ENCODE measurements at places on chromosomes 11 and 22. TPM values are rescaled to one million over a fixed set of nuclear protein-coding genes. Genes with fewer than 3 reads are reported as not detected.

DNA sequence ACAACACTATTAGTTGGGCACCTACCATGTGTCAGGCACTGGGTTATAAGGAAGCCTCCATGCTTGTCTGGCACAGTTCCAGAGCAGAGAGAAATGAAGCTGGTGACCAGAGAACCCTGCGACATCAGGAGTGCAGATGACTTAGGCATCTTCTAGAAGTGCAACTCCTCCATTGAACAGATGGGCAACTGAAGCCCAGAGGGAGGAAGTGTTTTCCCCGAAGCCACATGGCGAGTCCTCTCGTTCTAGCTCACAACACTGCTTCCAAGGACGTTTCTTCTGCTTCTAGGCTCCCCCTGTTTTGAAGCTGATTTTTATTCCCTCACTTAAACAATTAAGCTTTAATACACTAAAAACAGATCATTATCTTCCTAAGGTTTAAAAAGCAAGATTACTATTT, 109.8 kb upstream of the SYT13 start:
- H3K4me1 ChIP-seq = no peaks in the 10 kb centered on the region
- DNase-seq = no peak
- no peaks in the 10 kb centered on the region for H3K36me3 ChIP-seq
- H3K27ac ChIP-seq = no peak overlapping the region
- H3K27me3 ChIP-seq = peaks cover 8% of the 10 kb centered on the region

DNA sequence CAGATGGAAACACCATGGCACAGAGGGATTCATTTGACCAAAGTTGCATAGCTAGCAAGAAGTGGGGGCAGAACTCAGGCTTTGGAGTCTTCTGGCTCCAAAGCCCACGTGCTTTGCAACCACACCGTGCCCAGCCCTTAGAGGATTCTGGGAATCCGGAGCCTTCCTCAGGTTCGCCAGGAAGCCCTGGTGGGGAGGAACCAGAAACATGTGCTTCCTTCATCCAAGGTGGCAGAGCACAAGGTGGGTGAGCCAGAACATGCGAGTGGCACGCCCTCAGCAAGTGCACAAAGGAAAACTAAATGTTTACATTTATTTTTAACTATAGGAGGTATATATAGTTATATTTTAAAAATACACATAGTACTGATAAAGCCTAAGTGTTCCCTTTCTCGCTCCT, 151.9 kb upstream of the NECTIN1 start:
- no peak overlapping the region for H3K27ac ChIP-seq
- no peak for DNase-seq
- H3K4me1 ChIP-seq = no peaks in the 10 kb centered on the region
- no peak overlapping the region for H3K4me3 ChIP-seq
- peaks cover 4% of the 10 kb centered on the region for H3K27me3 ChIP-seq

KCNC1 gene
- not detected for total RNA-seq

- H3K27ac ChIP-seq = peak overlapping the region; percentile 95
- H3K4me3 ChIP-seq = peak overlapping the region; percentile 36
- H3K27me3 ChIP-seq = no peaks in the 10 kb centered on the region
- H3K36me3 ChIP-seq = no peaks in the 10 kb centered on the region
- peaks cover 27% of the 10 kb centered on the region for H3K4me1 ChIP-seq
- peak; percentile 94 for DNase-seq
These were observed 38.1 kb upstream of the LINC01488 start for GRCh38 chr11:69443138-69443967.

ZNF214 gene
- 2.5 TPM for total RNA-seq

GRCh38 chr11:118305726-118306125, 1.2 kb downstream of the CD3E start:
- no peak overlapping the region for H3K27ac ChIP-seq
- peaks cover 12% of the 10 kb centered on the region for H3K27me3 ChIP-seq
- H3K36me3 ChIP-seq = no peaks in the 10 kb centered on the region
- H3K4me3 ChIP-seq = no peak overlapping the region

GRCh38 chr11:70378506-70379134, 19.7 kb upstream of the CTTN start:
- no peak overlapping the region for H3K4me3 ChIP-seq
- peaks cover 27% of the 10 kb centered on the region for H3K36me3 ChIP-seq
- DNase-seq = no peak
- H3K27ac ChIP-seq = no peak overlapping the region

DNA sequence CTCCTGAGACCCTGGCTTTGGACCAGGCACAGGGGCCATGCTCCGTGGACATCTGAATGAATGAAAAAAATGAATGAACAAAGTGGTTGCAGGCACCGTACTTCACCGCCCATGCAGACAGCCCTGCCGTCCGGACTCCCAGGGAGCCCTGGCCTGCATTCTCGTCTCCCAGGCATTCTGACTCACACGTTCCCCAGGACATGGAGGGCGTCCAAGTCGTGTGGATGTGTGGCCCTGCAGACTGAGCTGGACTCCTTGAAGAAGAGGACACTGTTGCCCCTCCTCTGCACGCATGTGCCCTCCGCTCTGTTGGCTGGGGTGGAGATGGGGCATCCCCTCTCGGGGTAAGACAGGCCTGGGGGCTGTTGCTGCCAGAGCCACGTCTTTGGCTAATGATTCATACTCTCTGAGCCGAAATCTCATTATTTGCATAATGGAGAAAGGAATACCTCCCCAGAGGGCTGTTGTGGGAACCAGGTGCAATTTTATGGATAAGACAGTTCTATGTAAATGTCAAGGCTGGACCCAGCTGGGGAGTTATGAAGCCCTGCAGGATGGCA, 49.7 kb downstream of the RTL6 start:
- H3K27ac ChIP-seq = peak overlapping the region; percentile 73
- H3K4me3 ChIP-seq = no peak overlapping the region
- no peaks in the 10 kb centered on the region for H3K36me3 ChIP-seq
- peaks cover 20% of the 10 kb centered on the region for H3K4me1 ChIP-seq
- no peaks in the 10 kb centered on the region for H3K27me3 ChIP-seq
- peak; percentile 94 for DNase-seq

MRPL40 gene
- 37.5 TPM for total RNA-seq

GRCh38 chr11:17169876-17170275, 37.9 kb downstream of the PIK3C2A start:
- no peak for DNase-seq
- H3K4me1 ChIP-seq = peaks cover 6% of the 10 kb centered on the region
- H3K27ac ChIP-seq = no peak overlapping the region
- H3K27me3 ChIP-seq = no peaks in the 10 kb centered on the region

DNA sequence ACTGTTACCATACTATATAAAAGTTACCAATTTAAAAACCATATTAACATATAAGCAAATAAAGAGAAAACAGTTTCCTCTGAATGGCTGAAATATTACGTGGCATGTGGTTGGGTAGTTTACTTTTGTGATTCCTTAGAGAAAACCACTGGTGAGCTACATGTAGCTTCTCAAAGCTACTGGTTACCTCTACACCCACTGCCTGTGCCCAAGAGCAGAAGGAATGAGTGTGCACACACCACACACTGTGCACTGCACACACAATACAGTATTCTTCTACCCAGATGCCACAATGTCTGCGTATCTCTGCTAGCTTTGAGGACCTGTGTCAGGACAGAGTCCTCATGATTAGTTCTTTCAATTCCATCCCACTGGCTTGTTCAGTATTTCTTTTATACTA, 25.5 kb upstream of the YPEL1 start:
- H3K4me3 ChIP-seq = no peak overlapping the region
- H3K27me3 ChIP-seq = no peaks in the 10 kb centered on the region
- peaks cover 23% of the 10 kb centered on the region for H3K4me1 ChIP-seq

OR51B4 gene
- not detected for total RNA-seq

DNA sequence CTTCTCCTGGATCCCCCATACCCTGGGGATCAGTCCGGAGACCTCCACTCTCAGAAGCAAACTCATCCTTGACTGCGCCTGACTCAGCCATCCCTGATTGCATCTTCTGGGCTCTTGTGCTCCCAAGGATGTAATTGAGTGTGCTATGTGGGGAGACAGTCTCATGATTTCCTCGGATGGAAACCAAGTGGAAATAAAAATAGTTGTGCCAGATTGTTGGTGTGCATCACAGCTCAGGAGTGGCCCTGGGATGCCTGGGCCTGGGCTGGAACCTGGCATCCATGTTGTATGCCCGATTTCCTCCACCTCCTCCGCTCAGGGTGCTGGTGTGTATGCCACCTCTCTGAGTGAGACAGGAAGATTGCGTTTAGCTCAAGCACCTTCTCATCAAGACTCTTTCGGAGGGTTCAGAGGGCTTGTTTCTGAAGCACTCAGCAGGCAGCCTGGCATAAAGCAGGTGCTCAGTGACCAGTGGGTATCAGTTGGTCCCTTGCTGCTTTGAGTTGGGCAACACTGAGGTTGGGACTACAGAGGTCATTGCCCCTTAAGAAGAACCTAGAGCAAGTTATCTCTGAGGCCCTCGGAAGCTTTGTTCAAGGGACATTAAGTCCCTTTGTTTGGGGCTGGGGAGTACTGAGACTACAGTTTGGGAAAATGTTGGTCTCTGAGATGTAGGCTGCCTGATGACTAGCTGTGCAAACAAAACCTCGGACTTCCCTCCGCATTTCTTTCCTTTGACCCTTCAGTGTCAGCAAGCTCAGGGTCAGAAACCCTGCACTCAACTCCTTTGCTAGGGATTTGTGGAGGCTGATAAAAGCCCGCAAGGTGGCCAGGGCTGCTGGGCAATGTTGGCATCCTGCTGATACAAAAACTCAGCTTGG, 24.8 kb upstream of the MICAL2 start:
- no peaks in the 10 kb centered on the region for H3K36me3 ChIP-seq
- no peak overlapping the region for H3K4me3 ChIP-seq
- DNase-seq = peak; percentile 64
- H3K27ac ChIP-seq = peak overlapping the region; percentile 97
- peaks cover 34% of the 10 kb centered on the region for H3K4me1 ChIP-seq
- H3K27me3 ChIP-seq = no peaks in the 10 kb centered on the region

GRCh38 chr22:47176573-47177333, 414.3 kb downstream of the TBC1D22A start:
- H3K27ac ChIP-seq = no peak overlapping the region
- DNase-seq = no peak
- H3K27me3 ChIP-seq = no peaks in the 10 kb centered on the region
- H3K36me3 ChIP-seq = no peaks in the 10 kb centered on the region

GRCh38 chr11:19705936-19706335, 6.7 kb upstream of the NAV2 start:
- DNase-seq = peak; percentile 22
- no peak overlapping the region for H3K4me3 ChIP-seq

SLC22A8 gene
- total RNA-seq = not detected

BEST1 gene
- total RNA-seq = 0.90 TPM

BTG4 gene
- not detected for total RNA-seq

GRCh38 chr22:29060251-29060869, 1.3 kb downstream of the C22orf31 start:
- H3K4me3 ChIP-seq = no peak overlapping the region
- peaks cover 15% of the 10 kb centered on the region for H3K27me3 ChIP-seq
- no peak overlapping the region for H3K27ac ChIP-seq
- no peaks in the 10 kb centered on the region for H3K36me3 ChIP-seq
- no peaks in the 10 kb centered on the region for H3K4me1 ChIP-seq

DNA sequence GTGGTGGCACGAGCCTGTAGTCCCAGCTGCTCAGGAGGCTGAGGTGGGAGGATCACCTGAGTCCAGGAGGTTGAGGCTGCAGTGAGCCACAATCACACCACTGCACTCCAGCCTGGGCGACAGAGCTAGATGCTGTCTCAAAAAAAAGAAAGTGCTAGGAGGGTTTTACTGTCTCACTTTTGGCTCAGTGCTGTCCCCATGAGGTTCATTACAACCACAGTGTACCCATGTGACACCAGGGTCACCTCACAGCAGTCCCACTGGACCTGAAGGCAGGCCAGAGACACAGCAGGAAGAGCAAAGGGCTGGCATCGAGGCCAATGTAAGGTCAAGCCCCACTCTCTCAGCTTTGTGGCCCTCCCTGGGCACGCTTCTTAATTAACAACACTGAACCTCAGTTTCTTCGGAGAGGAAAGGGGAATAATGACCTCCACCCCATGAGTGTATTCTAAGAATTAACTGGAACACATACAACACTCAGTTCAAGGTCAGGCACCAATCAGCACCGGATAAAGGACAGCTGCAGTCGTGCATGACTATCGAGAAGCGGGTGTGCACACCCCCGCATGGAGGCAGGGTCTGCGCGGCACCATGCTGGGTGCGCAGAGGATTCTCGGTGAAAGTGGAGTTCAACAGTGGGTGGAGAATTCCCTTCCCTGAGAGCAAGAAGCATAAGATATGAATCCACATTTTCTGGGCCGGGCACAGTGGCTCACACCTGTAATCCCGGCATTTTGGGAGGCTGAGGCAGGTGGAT, 30.9 kb upstream of the BAIAP2L2 start:
- H3K4me1 ChIP-seq = peaks cover 3% of the 10 kb centered on the region
- H3K4me3 ChIP-seq = no peak overlapping the region
- H3K36me3 ChIP-seq = no peaks in the 10 kb centered on the region
- H3K27me3 ChIP-seq = no peaks in the 10 kb centered on the region

DNA sequence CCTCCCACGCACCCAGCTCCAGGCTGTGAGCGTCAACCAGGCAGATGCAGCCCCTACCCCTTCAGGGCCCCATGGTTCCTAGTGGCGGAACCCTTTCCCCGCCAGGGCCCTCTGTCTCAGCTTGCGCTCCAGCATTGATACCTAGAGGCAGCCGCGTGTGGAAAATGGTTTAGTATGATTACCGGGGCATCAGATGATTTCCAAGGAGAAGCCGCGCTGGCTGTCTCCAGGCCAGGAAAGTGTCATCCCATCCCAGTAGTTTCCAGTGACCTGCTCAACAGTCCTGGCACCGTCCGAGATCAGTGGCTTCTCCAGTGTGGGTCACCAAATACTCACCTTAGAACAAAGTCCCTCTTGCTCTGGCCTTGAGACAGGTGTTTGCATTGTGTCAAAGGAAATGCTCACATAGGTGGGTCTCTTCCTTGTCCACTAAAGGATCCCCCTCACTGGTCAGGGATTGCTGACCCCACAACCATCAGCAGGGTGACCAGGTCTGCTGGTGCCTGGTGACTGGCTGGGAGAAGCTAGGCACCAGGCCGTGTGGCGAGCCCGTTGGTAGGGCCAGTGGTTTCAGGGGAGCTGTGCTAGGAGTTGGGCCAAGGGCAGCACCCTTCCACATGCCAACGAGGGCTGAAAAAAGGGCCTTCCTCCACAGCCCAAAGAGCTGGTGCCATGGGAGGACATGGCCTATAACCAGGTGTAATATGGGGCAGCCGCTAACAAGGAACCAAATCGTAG, 109.4 kb downstream of the MORC2 start:
- no peak overlapping the region for H3K27ac ChIP-seq
- peaks cover 2% of the 10 kb centered on the region for H3K27me3 ChIP-seq
- no peak overlapping the region for H3K4me3 ChIP-seq

MOGAT2 gene
- total RNA-seq = not detected

DNA sequence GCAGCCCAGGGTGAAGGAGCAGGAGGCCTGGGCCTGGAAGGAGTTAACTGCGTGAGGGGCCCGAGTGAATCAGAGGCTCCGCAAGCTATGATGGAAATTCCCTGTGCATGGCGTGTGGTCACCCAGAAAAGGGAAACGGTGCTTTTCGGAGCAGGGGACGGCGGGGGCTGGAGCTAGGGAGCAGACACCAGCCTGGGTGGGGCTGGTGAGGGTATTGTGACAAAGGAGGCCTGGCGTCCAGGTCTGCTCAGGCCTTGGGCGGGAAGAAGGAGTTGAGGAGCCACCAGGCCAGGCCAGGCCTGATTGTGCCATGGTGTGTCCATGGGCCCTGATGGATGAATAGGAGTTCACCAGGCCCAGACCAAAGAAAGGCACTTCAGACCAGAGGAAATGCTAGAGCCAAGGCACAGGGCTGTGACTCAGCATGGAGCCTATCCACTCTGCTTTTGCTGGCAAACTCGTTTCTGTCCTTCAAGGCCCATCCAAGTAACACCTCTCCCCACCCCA, 12.8 kb upstream of the SPI1 start:
- H3K27ac ChIP-seq = no peak overlapping the region
- H3K4me3 ChIP-seq = no peak overlapping the region
- H3K4me1 ChIP-seq = peaks cover 9% of the 10 kb centered on the region
- DNase-seq = no peak
- H3K36me3 ChIP-seq = no peaks in the 10 kb centered on the region

KCNJ4 gene
- not detected for total RNA-seq

ANO5 gene
- not detected for total RNA-seq

CHRM1 gene
- total RNA-seq = not detected
